ENCODE measurements at places on chromosomes 1 and 21.

DNA sequence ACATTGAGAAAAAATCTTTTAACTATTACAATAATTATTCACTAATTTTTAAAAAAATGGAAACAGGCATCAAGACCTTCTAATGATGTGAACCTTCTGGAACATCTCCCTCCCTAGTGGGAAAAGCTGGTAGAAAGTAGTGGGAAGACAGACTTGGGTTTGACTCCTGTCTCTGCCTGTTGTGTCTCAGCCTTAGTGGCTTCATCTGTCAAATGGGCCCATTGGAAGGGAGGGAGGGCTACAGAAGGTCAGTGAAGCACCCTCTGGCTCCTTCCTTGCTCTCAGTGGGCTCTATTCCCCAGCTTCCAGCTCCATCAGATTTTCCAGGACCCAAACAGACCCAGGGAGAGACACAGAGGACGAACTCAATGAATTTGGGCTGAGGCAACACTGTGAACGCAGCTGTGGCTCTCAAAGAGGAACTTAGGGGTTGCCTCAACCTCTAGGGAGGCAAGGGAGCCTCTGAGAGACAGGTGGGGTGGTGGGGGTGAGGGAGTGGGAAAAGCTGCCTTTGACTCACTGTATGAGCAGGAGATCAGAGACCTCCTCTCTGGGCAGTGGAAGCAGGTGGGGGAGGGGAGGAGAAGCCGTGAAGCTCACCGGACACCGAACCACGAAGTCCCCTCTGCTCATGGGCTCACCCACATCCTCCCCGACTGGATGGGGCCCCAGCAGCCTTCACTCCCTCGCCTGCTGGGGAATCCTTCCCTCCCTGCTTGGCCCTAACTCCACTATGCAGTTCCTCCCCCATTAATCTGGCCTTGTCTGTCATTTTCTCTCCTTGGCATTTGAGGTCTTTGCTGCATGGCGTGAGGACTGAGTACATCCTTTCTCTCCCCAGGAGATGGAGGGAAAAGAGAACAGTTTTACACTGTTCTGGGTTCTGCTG is 4.5 kb downstream of the CNR2 start:
- DNase-seq, result no peak

DNA sequence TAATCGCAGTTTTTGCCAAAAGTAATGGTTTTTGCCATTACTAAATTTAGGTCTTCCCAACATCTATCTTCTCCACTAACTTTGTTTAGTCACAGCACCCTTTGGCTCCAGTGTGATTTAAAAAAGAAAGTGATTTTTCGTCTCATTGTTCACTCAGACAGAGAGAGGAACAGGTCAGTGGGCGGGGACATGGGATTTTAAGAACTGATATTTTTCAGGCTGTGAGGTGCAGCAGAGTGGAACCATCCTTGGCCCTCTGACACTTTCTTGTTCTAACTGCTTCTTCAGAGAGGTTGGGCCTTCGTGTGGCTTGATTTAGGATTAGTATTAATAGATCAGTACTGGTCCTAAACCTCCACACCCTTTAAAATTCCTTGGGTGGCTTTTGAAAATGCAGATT is 38.8 kb downstream of the CASQ2 start:
- DNase-seq, result no peak

- no peak for DNase-seq
These were observed 932 bp upstream of the FCRLA start for GRCh38 chr1:161706113-161706481.

- peak; percentile 53 for DNase-seq
These were observed 35.8 kb downstream of the UBASH3A start for GRCh38 chr21:42439284-42440186.

GRCh38 chr1:207904391-207904790 is 6.5 kb downstream of the CD34 start:
- no peak for DNase-seq

GRCh38 chr1:107691540-107691939 is 273.4 kb downstream of the VAV3 start:
- DNase-seq, result no peak

- no peak for DNase-seq
These were observed 547 bp upstream of the CHIA start for GRCh38 chr1:111290104-111290503.

DNA sequence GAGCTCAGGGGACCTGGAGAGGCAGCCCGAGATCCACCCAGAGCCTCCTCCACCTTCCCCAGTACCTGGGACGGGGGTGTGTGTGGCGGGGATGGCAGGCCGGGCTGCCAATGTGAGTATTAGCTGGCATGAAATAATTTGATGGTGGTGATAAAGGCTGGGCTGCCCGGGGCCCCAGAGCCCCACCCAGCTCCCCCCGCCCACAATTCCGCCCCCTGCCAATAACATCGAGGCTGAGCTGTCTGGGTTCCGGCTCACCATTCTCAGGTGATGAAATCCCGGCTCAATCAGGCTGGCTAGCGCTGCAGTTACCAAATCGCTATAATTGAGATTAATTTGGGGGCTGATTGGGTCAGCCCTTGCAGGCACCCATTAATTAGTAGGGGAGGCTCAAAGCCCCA is 103.8 kb upstream of the CASZ1 start:
- DNase-seq, result no peak

- no peak for DNase-seq
These were observed 447.0 kb upstream of the PKN2 start for GRCh38 chr1:88237058-88237457.

- peak; percentile 45 for DNase-seq
These were observed 26.1 kb upstream of the SMIM12 start for GRCh38 chr1:34885405-34886247.

GRCh38 chr1:17194615-17195528 is 10.1 kb upstream of the PADI1 start:
- no peak for DNase-seq

DNA sequence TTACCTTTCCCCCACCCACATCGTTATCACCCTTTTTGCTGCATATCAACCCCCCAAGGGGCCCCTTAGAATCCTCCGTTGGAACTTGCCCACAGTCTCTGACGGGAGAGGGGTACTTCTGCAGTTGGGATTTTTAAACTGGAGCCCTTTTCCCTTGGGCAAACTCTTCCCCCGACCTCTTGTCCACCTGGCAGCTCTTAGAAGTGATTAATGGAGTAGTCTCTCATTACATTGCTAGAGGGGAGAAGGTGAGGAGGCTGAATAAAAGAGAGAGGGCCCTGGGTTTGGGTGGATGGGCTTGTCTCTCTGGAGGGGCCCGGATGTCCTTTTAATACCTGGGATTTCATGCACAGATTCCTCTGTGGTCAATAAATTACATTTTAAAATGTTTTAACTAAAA is 27.2 kb upstream of the TSPAN2 start:
- DNase-seq, result no peak

DNA sequence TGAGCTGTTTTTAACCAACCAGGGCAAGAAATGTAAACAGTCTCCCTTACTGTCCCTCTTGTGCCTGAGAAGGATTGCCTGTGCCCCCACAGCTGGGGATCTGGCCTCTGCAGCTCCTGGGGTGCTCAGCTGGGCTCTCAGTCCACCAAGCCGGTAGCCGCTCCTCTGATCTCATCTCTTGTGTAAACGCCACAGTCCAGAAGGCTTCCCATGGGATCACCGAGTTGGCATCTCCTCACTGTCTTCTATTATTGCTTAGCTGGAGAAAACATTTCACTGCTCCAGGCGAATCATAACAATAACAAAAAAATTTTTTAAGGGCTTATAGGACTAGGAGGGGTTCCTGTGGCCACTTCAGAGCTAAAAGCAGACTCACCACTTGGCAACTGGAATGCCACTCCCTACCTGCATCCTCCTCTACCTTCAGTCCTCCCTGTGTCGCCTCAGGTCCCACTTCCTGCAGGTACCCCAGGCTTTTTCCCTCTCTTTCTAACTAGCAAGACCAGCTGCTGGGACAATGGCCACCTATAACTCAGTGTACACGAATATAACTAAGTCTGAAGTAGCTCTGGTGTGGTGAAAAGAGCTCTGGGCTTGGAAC is 75.8 kb downstream of the ATP1A1 start:
- DNase-seq, result no peak

DNA sequence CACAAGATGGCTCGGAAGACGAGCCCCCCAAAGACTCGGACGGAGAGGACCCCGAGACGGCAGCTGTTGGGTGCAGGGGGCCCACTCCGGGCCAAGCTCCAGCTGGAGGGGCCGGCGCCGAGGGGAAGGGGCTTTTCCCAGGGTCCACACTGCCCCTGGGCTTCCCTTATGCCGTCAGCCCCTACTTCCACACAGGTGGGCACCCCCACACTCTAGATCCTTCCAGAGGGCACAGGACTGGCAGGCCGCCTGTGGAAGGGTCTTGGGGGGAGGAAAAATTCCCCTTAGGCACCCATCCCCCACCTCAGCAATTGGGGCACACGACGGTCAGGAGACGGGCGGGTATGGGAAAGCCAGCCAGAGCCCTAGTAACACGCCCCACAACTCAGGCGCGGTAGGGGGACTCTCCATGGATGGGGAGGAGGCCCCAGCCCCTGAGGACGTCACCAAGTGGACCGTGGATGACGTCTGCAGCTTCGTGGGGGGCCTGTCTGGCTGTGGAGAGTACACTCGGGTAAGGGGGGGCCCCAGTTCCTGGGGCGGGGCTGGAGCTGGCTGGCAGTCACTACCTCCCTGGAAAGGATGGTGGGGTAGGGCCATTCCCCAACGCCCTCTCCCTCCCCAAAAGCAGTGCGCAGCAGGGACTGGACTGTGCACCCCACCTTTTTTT is 16.1 kb downstream of the NOC2L start:
- no peak for DNase-seq

- no peak for DNase-seq
These were observed 4.9 kb upstream of the SHISA4 start for GRCh38 chr1:201883786-201884185.

DNA sequence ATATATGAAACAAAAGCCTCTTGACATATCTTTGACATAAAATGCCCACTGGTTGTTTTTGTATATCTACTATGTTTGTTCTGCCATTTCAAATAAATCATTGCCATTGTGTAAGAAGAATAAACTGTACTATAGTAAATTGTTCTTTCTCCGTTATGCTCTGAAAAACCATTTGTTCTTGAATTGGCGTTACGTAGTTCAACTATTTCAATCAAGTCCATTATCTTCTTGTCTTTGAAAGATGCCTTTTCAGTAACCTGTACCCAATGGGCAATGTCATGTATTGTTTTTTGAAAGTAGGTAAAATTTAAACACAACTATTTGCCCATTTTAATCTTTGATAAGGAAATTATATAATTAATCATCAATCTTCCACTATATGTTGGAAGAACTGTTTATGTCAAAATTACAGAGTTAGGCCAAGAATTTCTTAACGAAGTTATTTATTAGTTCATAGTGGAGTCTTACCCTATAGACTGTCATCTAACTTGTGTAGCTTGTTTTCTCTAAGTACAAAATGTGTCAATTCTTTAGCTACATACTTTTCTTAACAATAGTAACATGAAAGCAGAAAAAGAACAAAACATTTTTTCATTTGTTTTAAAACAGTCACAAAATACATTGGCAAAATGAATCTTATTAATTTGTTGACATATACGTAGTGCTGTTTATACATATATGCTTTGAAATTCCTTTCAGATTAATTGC is 294.8 kb downstream of the PTPRC start:
- no peak for DNase-seq

GRCh38 chr21:46199436-46200373 is 15.4 kb upstream of the SPATC1L start:
- no peak for DNase-seq

GRCh38 chr1:184299406-184299790 is 87.4 kb upstream of the C1orf21 start:
- DNase-seq, result no peak

DNA sequence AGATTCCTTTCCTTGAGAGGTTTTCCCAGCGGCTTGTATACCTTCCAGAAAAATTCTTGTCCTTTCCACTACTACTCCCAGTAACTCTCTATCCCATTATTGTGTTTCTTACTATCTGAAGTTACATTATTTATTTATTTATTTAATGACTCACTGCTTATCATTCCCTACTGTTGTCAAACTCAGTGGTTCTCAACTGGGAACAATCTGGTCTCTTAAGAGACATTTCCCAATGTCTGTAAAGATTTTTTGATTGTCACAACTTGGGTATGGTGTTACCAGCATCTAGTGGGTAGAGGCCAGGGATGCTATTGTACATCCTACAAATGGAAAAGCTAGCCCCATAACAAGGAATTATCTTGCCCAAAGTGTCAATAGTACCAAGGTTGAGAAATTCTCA is 771.5 kb upstream of the ADGRL2 start:
- DNase-seq, result no peak

GRCh38 chr1:56557746-56558145 is 21.6 kb downstream of the PLPP3 start:
- DNase-seq, result no peak

Measured in stimulated activated CD8-positive, alpha-beta memory T cell treated with anti-CD3 and anti-CD28 coated beads, Interleukin-7, amount 100 ng/mL, for 4 hours (primary cell).